ENCODE measurements at places on chromosomes 6 and 20. TPM values are rescaled to one million over a fixed set of nuclear protein-coding genes. Genes with fewer than 3 reads are reported as not detected.

DNA sequence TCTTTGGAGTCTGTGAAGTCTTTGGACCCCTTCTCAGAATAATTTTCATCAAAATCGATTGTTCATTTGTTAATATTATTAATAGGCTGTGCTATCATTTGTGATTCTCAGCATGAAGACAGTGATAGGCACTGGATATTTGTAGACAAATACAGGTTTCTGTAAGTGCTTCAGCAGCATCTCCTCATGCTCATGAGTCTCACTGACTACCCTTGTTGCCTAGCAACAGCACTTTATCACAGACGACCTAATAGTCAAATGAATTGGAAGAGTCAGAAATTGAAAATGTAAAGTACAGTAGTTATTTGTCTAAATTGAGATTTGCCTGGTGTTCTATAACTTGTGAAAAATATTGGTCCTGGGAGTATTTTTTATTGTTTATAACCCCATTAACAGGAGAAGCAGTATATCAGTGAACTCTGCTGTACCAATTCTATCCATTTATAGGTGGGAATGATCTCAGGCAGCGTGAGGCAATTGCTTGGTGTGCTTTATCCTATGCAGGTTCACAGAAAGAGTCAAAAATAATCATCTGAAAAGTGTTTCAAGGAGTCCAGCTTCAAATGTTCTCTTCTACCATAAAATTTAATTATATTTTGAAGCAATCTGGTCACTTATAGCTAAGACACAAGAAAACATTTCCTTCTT is 684.6 kb downstream of the RFPL4B start:
- no peak overlapping the region for H3K4me3 ChIP-seq
- no peaks in the 10 kb centered on the region for H3K36me3 ChIP-seq
- H3K27me3 ChIP-seq: no peaks in the 10 kb centered on the region
- no peak overlapping the region for H3K27ac ChIP-seq
- no peaks in the 10 kb centered on the region for H3K4me1 ChIP-seq

GRCh38 chr6:37182736-37183590 is 13.0 kb downstream of the PIM1 start:
- H3K27ac ChIP-seq: no peak overlapping the region
- H3K36me3 ChIP-seq: no peaks in the 10 kb centered on the region
- no peak overlapping the region for H3K4me3 ChIP-seq
- no peaks in the 10 kb centered on the region for H3K27me3 ChIP-seq
- DNase-seq: no peak

DNA sequence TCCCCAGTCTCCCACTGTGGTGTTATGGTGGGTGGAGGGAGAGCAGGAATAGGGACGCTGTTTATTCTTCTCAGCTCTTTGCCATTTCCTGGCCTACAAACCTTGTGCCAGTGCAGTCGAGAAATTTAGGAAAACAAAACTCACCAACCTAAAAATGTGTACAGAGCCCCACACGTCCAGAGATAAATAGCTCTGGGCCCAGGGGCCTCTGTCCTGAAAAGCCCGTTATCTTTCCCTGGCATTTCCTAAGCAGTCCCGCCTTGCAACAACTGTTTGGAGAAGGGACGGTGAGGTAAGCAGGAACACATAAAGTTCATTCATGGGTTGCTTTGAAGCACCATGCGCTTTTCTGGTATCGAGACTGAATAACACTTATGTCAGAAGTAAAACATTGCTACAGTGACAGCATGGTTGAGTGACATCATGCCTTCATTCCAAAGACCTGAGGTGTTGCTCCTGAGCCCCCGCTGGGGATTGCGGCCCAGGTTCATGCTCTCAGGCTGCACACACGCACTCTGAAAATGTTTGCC is 80.1 kb upstream of the NXT1 start:
- H3K27ac ChIP-seq: no peak overlapping the region
- H3K27me3 ChIP-seq: peaks cover 6% of the 10 kb centered on the region
- no peak overlapping the region for H3K4me3 ChIP-seq
- H3K36me3 ChIP-seq: no peaks in the 10 kb centered on the region
- no peaks in the 10 kb centered on the region for H3K4me1 ChIP-seq

GCLC gene
- total RNA-seq: 72.0 TPM

CDSN gene
- 0.12 TPM for total RNA-seq
